T-cell (primary cell): ENCODE measurements at places on chromosomes 1 and 21. TPM values are rescaled to one million over a fixed set of nuclear protein-coding genes. Genes with fewer than 3 reads are reported as not detected.

DNA sequence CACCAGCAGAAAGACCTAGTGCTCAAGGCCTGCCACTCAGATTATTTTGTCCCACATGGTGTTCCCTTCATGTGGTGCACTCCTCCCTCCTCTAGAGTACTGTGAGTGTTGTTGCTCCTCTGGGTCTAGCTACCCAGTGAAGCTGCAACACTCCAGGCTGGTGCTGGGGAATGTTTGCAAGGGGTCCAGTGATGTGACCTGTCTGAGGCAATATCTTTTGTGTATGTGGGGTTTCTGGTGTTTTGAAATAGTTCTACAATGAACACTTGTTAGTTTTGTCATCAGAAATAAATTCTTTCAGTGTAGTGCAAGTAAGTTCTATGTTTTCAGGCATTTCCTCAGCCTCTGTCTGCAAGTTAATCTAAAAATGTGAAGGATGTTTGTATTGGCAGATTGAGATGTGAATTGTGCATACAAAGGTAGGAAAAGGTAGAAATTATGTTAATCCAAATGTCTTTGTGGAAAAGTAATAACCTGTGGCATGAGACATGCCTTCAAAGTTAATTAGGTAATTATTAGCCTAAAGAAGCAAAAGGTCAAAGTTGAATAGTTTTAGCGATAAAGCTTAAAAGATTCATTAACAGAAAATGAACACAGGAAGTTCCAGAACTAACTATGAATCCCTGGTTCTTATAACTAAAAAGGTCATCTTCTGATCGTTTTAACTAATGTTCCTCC is 616.8 kb downstream of the LTN1 start:
- H3K27ac ChIP-seq, result no peak overlapping the region
- no peaks in the 10 kb centered on the region for H3K27me3 ChIP-seq
- no peaks in the 10 kb centered on the region for H3K36me3 ChIP-seq
- DNase-seq, result no peak
- no peaks in the 10 kb centered on the region for H3K4me1 ChIP-seq

- H3K27ac ChIP-seq, result no peak overlapping the region
- H3K4me3 ChIP-seq, result no peak overlapping the region
- peaks cover 27% of the 10 kb centered on the region for H3K27me3 ChIP-seq
- H3K4me1 ChIP-seq, result peaks cover 3% of the 10 kb centered on the region
Observed at GRCh38 chr1:94245747-94246438, 8.5 kb upstream of the ARHGAP29 start.

- H3K36me3 ChIP-seq, result no peaks in the 10 kb centered on the region
- no peak for DNase-seq
- no peak overlapping the region for H3K27ac ChIP-seq
- H3K27me3 ChIP-seq, result peaks cover 5% of the 10 kb centered on the region
- H3K4me3 ChIP-seq, result no peak overlapping the region
Observed at GRCh38 chr1:248885646-248886045, 20.4 kb upstream of the PGBD2 start.

- no peak overlapping the region for H3K4me3 ChIP-seq
- H3K27ac ChIP-seq, result no peak overlapping the region
- no peaks in the 10 kb centered on the region for H3K36me3 ChIP-seq
- DNase-seq, result no peak
Observed at GRCh38 chr1:15282810-15283474, 35.9 kb downstream of the FHAD1 start.

The LINGO4 gene
- 0.25 TPM for total RNA-seq

The PDPN gene
- not detected for total RNA-seq

The SH3GLB1 gene
- 45.8 TPM for total RNA-seq

DNA sequence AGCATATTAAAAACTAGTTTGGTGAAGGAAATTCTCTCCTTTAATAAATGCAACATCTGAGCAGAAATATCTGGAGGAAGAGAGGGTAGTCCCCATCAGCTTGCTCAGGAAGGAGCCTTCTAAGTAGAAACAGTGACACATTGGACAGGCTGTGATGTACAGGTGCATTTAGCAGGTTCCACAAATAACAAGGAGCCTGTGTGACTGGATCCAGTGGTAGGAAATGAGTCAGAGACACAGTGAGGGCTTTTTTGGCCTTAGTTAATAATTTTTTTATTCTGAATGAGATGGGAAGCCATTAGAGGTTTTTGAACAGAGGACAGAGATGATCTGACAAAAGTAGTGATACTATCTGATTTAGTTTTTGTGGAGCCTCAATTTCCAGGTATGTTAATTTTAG is 738.9 kb upstream of the PTBP2 start:
- H3K27me3 ChIP-seq, result no peaks in the 10 kb centered on the region
- H3K27ac ChIP-seq, result no peak overlapping the region
- no peaks in the 10 kb centered on the region for H3K36me3 ChIP-seq
- H3K4me3 ChIP-seq, result no peak overlapping the region
- no peaks in the 10 kb centered on the region for H3K4me1 ChIP-seq
- no peak for DNase-seq

- DNase-seq, result no peak
- no peaks in the 10 kb centered on the region for H3K27me3 ChIP-seq
- H3K4me3 ChIP-seq, result peak overlapping the region; percentile 92
Observed at GRCh38 chr1:173475564-173476196, 1.5 kb upstream of the PRDX6 start.
